ENCODE measurements at places on chromosomes 13 and 19.

DNA sequence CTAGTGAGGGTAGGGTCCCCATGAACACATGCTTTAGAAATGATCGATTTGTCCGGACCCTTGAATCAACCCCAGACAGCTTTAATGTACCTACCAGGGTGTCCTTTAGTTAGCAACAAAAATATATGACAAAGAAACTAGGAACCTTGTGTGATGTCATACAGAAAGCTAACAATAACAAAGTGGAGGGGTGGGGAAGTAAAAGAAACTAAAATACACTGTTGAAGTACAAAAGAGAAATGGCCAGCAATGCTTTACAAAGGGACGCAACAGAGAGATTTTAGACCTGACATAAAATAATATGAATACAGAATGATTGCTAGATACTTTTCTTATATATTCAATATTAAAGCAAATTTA lies 40.0 kb downstream of the DZIP1 start:
- no peak for DNase-seq

GRCh38 chr19:4266253-4267000 lies 12.6 kb upstream of the SHD start:
- no peak for DNase-seq

- no peak for DNase-seq
These were observed 61.5 kb upstream of the TDRD3 start for GRCh38 chr13:60335531-60335930.

DNA sequence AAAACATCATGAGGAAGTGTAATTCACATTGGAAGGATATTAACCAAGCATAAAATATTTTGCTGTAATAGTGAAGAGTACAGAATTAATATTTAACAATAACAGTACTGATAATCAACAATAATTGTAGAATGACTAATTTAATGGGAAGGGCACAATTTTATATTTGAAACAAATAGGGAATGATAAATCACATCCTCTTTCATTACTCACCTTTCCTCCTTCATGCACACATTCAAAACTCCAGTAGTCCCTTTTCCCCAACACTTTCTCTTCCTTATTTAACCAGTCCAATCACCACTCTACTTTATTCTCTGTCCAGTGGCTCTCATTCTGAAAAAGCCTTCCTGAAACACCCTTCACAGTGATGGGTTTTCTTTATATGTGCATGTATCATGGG lies 110.8 kb upstream of the POSTN start:
- DNase-seq, result no peak

DNA sequence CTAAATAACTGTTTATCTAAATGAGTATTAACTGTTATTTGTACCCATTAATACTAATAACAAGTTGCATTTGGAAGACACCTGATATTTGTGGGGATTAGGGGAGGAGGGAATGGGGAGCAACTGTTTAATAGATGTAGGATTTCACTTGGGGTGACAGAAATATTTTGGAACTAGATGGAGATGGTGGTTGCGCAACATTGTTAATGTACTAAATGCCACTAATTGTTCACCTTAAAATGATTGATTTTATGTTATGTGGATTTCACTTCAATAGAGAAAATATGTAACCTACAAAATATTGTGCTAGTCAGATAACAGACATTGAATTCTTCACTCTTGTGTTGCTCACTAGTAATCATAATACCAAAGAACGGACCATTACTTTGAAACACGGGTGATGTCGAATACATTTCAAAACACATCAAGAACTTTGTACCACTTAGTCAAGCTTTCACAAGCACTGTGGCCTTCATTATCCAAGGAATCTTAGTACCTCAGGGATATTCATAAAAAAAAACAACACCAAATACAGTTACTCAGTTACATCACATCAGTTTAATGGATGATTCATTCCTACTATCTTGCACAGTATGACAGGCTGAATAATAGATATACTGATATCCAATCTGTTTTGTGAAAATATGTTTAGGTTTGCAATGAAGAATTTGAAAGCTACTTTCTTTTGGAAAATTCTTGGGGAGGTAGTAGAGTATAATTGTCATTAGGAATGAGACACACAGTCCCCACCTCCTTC lies 721.8 kb downstream of the PCDH9 start:
- DNase-seq, result no peak

DNA sequence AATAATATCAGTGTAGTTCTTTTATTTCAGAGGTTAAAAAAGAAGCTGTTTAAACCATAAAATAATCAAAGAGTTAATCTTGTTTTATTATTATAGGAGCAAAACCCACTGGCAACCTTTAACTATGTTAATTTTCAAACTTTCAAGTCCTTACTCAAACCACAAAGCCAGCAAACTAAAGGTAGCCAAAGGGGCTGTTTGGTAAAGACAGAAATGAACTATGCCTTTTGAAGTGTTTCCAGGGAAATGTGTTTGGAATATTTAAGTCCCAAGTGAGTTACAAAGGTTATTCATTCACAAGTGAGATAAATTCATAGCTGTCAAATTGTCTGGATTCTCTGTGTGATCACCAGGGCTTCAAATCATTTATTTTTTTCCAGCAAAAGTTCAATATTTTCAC lies 264.7 kb downstream of the MZT1 start:
- DNase-seq, result no peak

DNA sequence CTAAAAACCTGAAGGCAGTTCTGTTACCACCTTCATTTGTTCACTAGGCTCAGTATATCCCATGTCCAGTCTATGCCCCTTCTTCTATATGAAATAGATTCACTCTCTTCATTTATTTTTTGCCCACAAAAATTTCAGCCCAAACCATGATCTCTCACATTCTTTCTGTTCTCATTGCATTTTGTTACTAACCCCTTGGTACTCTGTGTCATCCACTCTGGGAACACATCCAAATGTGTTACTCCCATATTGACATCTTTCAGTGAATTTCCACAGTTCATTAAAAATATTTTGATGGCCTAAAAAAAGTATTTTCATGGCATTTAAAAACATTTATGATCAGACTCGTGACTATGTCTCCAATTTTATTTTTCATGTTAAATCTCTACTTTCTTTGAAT lies 378.9 kb downstream of the SLITRK1 start:
- DNase-seq, result no peak

All from stimulated activated CD4-positive, alpha-beta T cell treated with anti-CD3 and anti-CD28 coated beads, TNF-alpha, amount 100 ng/mL, for 24 hours (primary cell).